ENCODE measurements at places on chromosomes 13 and 19.
A peak's percentile ranks its signal among the peaks of the same experiment; 100 is the strongest.

GRCh38 chr13:29758531-29759114 lies 91.8 kb downstream of the UBL3 start:
- peak; percentile 67 for DNase-seq

GRCh38 chr19:28074773-28075172 lies 1138.2 kb downstream of the UQCRFS1 start:
- DNase-seq, result no peak

GRCh38 chr19:28794301-28794700 lies 418.6 kb downstream of the UQCRFS1 start:
- DNase-seq, result no peak

- peak; percentile 89 for DNase-seq
These were observed 811 bp downstream of the ARMC6 start for GRCh38 chr19:19034204-19034624.

DNA sequence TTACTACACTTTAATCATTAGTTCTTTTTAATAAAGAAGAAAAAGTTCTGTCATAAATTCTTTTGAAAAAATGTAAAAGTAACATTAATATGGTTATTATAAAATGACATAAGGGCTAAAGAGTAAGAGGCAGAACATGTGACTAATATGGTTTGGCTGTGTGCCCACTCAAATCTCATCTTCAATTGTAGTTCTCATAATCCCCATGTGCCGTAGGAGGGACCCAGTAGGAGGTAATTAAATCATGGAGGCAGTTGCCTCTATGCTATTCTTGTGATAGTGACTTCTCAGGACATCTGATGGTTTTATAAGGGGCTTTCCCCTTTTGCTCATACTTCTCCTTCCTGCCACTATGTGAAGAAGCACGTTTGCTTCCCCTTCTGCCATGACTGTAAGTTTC lies 104.5 kb downstream of the UGGT2 start:
- no peak for DNase-seq

GRCh38 chr19:35458731-35459391 lies 10.8 kb downstream of the FFAR2 start:
- no peak for DNase-seq

GRCh38 chr13:44368599-44369368 lies 4.8 kb upstream of the SERP2 start:
- DNase-seq, result no peak

GRCh38 chr19:33460221-33460908 lies 61.2 kb downstream of the PEPD start:
- no peak for DNase-seq

GRCh38 chr13:72071713-72072112 lies 204.7 kb upstream of the DACH1 start:
- no peak for DNase-seq

DNA sequence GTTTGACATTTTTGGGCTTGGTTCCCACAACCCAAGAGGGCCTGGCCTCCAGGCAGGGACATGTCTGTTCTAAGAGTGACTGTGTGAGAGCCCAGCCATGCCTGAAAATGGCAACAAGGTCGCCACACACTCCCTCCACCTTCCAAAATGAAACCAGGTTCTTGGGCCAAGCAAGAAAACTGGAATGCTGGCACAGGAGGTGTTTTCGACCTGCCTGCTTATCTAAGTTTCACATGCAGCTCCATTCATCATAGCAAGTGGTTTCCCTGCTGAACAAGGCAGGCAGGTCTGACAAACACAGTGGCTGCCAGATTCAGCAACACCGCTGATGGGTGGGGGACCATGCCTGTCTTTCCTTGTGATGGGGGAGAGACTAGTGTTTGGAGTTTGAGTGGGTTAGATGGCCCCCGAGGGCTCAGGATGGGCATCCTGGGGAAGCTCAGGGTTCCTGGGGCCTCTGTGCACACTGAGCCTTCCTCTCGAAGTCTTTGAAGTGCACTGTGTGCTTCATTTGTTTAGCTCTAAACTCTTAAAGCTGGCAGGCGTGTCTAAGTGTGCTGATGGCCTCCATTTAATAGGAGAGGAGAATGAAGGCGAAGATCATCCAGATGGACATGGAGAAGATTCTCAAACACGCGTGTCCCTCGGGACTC lies 17.9 kb upstream of the GAS6 start:
- no peak for DNase-seq

DNA sequence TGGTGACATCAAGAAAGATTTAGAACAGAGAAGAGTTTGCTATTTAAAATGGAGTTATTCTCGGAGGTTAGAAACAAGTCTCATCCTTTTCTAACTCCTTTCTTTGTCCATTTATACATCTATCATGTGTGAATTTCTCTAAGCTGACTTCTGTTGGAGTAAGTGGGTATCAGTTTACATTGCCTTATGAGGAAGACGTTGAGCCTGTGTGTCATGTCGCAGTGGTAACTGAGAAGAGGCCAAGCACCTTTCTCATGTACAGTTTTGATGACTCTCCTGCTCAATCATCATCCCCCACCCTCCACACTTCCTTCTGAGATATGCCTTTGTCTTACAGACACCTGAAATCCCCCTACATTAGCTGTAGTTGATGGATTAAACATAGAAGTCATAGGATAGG lies 624.8 kb downstream of the LIG4 start:
- DNase-seq, result no peak

DNA sequence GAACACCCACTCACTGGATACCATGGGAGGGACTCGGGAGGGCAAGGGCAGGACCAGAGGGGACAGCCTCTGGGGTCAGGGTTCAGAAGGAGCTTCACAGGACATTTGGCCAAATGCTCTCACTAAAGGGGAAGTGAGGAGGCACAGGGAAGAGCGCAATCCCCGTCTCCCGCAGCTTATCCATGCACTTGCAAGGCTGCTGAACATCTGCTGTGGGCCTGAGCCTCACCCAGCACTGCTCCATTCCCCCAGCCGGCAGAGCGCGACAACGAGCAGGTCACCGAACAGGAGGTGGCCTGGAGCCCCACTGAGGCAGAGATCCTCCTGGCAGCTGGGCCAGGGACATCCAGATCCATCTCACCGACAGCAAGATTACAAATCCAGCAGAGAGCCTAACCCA lies 23.3 kb downstream of the ELAVL1 start:
- no peak for DNase-seq

DNA sequence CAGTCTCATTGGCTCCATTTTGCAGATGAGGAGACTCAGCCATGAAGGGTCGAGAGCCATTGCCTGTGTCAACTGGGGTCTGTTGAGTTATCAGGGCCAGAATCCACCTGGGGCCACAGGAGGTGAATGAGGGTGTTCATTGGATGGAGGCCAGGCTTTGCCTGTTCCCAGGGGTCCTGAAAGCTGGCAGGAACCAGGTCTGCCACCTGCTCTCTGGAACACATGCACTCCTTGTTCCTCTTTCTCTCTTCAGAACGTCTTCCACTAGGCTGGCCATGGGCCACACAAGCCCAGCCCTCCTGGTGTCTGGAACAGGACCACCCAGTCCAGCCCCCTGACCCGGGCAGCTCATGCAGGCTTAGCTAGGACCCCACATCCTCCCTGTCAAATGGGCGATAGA lies 21.1 kb downstream of the PPP1R37 start:
- no peak for DNase-seq

DNA sequence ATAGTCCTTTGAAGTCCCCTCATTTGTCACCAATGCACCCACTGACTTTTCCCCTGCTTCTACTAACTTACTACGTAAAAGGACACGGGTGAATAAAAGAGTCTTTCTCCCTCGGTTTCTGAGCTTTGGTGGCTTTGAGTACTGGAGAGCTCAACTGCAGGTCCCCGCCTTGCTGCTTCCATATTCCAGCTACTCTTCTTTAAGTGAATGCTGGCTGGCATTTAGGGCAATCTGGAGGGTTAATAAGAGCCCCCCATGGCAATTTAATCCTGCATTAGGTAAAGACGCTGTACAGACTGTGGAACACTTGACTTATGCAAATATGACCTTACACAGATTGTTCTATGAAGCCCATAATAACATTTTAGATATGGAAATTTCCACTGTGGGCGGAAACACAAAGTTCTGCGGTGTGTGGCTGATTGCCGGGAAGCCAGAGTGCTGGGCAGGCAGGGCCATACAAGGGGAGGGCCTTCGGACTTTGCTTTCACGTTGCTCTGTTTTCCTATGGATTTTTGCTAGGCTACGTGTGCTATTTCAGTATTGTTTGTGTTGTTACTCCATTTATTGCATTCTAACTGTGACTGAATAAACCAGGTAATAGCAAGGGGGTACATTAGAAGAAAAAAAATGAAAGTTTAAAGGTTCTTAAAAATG lies 97.5 kb downstream of the SLC10A2 start:
- no peak for DNase-seq

GRCh38 chr19:55083004-55083850 lies 7.6 kb downstream of the EPS8L1 start:
- no peak for DNase-seq

DNA sequence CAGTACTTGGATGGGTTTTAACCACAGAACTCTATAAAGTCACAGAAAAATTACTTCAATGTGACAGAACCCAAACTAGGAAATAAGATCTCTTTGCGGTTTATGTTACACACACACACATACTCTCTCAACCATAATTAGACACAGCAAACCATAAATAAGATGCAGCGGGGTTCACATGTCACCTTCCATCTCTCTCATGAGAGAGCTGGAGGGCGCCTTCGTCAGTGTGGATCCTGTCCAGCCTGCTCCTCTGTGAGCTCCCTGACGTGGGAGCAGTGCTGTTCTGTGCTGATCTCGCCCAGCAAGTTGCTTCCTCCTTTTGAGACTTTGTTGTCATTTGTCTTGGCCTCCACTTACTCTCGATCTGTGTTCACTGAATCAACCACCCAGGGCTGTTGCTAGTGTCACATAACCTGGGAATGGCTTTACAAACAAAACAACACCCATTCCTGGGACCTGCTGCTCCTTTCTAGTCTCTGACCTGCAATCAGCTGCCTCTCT lies 204.9 kb upstream of the KL start:
- DNase-seq, result no peak

GRCh38 chr19:48967346-48968178 lies 2.5 kb downstream of the FTL start:
- DNase-seq, result peak; percentile 39

- DNase-seq, result no peak
These were observed 9.6 kb upstream of the TIMM44 start for GRCh38 chr19:7953060-7953459.

DNA sequence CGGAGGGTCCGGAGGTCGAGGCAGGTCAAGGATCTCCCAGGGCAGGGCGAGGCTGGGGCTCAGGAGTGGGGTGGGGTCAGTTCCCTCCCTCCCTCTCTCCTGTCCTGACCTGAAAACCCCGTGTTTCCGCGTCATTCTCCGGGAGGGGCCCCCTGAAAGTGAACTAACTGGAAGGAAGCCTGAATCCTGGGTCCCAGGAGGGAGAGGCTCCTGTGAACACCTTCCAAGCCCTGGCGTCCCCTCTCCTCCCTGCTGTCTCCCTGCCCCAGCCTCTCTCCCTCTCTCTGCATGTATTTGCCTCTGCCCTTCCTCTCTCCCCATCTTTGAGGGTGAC lies 741 bp upstream of the CADM4 start:
- no peak for DNase-seq

DNA sequence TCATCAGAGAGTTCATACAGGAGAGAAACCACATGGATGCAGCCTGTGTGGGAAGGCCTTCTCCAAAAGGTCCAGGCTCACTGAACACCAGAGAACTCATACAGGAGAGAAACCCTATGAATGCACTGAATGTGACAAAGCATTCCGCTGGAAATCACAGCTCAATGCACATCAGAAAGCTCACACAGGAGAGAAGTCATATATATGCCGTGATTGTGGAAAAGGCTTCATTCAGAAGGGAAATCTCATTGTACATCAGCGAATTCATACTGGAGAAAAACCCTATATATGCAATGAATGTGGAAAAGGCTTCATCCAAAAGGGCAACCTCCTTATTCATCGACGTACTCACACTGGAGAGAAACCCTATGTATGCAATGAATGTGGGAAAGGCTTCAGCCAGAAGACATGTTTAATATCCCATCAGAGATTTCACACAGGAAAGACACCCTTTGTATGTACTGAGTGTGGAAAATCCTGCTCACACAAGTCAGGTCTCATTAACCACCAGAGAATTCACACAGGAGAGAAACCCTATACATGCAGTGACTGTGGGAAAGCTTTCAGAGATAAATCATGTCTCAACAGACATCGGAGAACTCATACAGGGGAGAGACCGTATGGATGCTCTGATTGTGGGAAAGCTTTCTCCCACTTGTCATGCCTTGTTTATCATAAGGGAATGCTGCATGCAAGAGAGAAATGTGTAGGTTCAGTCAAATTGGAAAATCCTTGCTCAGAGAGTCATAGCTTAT lies 17.7 kb downstream of the ZNF613 start:
- no peak for DNase-seq
